ENCODE measurements at places on chromosomes 5 and 9. TPM values are rescaled to one million over a fixed set of nuclear protein-coding genes. Genes with fewer than 3 reads are reported as not detected.

Gene ESM1
- not detected for total RNA-seq

Gene SPATA31A3
- not detected for total RNA-seq

Gene ORM2
- not detected for total RNA-seq

Gene ALDOB
- not detected for total RNA-seq

Gene KCNIP1
- total RNA-seq = 10.3 TPM

Gene ADRB2
- 0.94 TPM for total RNA-seq

Gene CDC20B
- total RNA-seq = 0.31 TPM

Gene PCDHGC5
- 20.0 TPM for total RNA-seq

Gene SPINK4
- total RNA-seq = not detected

Gene BAAT
- 0.31 TPM for total RNA-seq

Gene C5orf58
- total RNA-seq = not detected

Measured in parietal lobe (tissue), 2 donors.